ENCODE measurements at places on chromosomes 5 and 9. TPM values are rescaled to one million over a fixed set of nuclear protein-coding genes. Genes with fewer than 3 reads are reported as not detected.

MARCOL gene
- total RNA-seq, result not detected

DNA sequence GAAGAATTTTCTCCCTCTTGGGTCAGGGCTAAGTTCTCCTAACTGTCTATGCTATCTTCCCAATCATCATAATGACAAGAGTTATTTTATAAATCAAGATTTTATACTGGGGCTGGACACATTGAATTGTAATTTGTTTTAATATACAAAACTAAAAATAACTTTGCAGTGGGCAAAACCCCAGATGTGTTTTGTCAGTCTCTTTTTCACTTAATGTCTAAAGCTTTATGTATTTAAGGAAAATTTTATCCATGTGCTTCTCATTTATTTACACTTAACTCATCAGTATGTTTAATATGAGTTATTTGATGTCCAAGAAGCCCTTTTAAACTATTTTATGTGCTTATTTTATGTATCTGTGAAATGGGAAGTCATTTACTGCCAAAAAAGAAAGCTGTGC is 362.8 kb upstream of the ADAMTSL1 start:
- DNase-seq, result no peak

GRCh38 chr5:38211354-38211710 is 47.0 kb upstream of the EGFLAM start:
- no peak for DNase-seq

- peak; percentile 54 for DNase-seq
Measured at GRCh38 chr9:125593581-125594222, 113.3 kb downstream of the MAPKAP1 start.

- no peak for DNase-seq
Measured at GRCh38 chr5:58933891-58934628, 351.2 kb downstream of the RAB3C start.

SPATA31D4 gene
- not detected for total RNA-seq

DMRT2 gene
- total RNA-seq, result not detected

TAF11L11 gene
- not detected for total RNA-seq

DNA sequence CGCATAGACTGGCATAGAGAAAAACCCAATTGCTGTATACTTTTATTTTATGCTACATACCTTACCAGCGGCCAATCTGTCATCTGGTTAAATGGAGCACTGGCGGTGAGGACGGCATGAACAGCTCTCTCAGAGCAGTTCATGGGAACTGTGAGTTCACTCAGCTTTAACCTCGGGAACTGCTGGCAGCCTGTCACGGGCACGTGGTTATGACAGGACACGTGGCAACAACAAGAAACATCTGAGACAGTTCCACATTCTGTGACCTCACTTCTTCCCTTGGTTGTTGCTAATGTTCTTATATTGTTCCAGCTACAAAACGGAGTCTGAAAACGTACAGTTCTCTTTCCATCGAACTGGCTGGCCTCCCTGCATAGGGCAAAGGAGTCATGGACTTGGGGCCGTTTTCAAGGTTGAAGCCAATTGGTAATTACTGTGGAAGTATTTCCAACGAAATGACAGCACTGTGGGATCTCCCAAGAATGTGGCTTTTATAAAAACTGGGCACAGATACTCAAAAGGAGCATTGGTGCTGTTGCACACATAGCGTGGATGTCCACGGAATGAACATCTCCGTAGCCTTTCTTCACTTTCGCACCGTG is 246.3 kb upstream of the DAP start:
- no peak for DNase-seq
